T follicular helper cell (primary cell): ENCODE measurements at places on chromosomes 16 and 17.

GRCh38 chr16:58186176-58186944 lies 11.5 kb downstream of the CSNK2A2 start:
- DNase-seq = no peak

DNA sequence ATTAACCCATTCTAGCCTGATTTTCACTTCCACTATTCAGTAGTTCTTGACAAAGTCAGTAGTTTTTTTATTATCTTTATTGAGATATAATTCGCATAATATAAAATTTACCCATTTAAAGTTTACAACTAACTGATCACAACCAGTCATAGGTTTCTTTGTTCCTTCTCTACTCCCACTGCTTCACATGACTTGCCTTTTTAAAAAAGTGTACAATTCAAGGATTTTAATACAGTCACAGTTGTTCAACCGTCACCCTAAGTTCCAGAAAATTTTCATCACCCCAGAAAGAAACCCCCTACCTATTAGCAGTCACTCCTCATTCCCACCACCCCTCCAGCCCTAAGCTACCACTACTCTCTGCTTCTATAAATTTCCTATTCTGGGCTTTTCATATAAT lies 162.5 kb downstream of the TRIM37 start:
- no peak for DNase-seq

GRCh38 chr16:51490866-51491265 lies 339.8 kb upstream of the SALL1 start:
- no peak for DNase-seq

DNA sequence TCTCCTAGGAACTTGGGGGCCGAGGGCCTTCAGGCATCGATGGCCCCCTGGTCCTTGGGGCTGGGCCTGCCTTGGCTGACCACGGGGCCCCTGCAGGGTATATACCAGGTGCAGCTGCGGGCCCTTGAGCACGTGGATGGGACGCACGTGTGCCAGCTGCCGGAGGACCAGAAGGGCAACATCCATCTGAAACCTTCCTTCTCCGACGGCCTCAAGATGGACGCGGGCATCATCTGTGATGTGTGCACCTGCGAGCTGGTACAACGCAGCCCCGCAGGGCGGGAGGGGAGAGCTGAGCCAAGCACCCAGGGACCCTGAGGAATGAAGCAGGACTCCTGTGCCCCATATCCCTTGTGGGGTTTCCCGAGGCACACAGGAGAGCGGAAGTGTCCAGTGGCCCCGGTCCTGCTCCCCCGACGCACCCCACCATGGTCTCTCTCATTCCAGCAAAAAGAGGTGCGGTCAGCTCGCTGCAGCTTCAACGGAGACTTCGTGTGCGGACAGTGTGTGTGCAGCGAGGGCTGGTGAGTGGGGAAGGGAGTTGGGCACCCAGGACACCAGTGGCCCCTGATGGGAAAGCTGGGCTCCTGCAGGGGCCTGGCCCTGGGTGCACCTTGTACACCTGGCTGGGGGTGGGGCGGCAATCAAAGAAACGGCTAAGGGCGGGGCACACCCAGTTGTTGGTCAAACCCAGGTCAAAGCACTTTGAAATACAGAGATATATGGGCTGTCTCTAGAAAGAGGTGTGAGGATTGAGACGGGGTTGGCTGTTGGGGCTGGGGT lies 10.6 kb downstream of the ITGB4 start:
- no peak for DNase-seq

GRCh38 chr16:67773099-67773498 lies 33.3 kb downstream of the RANBP10 start:
- no peak for DNase-seq

DNA sequence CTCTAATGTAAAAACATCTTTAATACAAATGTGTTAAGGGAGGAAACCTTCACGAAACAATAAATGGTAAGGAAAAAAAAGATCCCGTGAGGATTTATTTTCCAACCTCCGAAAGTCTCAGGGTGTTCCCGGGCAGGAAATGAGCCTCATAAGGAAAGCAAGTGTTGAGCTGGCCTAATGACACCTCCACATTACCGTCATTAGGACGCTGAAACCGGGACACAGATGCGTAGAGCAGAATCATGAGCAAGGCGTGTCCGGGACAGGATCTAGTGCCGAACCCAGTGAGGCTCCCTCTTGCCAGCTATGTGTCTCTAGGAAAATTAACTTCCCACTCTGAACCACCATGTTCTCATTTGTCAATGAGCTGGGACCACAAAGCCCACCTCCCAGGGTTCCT lies 22.7 kb upstream of the CYTH1 start:
- no peak for DNase-seq

DNA sequence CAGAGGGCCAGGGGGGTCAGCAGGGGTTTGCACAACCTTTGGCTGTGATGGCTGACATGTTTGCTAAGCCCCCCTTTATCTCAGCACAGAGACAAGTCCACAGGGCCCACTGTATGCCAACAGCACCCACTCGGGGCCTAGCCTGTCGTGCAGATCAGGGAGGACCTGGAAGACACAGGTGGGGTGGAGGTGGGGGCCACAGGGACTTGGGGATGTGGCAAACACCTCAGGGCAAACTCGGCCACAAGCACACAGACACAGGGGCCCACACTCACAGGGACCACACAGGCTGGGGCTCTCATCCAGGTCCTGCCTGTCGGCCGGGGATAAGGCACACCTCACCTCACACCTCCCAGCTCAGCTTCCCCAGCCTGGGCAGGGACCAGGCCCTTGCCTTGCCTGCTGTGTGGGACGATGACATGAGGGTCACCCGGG lies 87.9 kb downstream of the C16orf78 start:
- no peak for DNase-seq

- DNase-seq = no peak
These were observed 122.3 kb downstream of the PCTP start for GRCh38 chr17:55873017-55873758.

DNA sequence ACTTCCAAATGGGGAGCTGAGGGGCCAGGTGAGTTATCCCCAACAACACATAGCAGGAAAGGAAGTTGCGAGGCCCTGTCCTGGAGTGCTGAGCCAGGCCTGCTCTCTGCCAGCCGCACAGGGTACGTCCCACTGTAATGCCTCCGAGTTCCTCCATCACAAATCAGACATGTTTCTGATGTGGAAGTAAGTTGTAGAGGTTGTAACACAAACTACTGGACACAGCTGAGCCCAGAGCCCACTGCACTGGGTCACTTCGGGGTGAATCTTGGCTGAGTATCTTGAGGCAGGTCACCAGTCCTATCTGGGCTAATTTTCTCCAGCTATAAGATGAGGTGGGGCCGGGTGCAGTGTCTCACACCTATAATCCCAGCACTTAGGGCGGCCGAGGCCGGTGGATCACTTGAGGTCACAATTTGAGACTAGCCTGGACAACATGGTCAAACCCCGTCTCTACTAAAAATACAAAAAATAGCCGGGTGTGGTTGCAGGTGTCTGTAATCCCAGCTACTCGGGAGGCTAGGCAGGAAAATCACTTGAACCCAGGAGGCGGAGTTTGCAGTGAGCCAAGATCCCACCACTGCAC lies 100.8 kb upstream of the CDH5 start:
- DNase-seq = no peak

DNA sequence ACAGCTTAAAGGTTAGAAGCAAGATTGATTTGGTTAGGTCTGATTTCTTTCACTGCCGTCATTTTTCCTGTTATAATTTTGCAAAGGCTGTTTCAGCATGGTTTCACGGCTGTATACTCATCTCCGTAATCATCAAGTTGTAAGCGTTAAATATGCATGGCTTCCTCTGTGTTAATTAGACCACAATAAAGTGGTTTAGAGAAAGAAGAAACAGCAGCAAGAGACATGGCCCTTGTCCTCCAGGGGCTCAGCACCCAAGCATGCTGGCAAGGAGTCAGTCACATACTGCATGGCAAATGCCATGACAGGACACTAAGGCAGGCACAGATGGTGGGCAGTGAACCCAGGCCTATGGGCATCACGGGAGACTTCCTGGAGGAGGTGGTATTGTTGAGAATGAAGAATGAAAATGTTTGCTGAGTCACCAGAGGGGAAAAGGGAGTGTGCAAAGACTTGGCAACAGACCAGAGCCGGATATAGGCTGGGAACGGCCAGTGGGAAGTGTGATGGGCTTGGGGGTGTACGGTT lies 61.4 kb upstream of the PLCG2 start:
- no peak for DNase-seq

GRCh38 chr16:85481206-85481605 lies 131.9 kb upstream of the GSE1 start:
- no peak for DNase-seq

DNA sequence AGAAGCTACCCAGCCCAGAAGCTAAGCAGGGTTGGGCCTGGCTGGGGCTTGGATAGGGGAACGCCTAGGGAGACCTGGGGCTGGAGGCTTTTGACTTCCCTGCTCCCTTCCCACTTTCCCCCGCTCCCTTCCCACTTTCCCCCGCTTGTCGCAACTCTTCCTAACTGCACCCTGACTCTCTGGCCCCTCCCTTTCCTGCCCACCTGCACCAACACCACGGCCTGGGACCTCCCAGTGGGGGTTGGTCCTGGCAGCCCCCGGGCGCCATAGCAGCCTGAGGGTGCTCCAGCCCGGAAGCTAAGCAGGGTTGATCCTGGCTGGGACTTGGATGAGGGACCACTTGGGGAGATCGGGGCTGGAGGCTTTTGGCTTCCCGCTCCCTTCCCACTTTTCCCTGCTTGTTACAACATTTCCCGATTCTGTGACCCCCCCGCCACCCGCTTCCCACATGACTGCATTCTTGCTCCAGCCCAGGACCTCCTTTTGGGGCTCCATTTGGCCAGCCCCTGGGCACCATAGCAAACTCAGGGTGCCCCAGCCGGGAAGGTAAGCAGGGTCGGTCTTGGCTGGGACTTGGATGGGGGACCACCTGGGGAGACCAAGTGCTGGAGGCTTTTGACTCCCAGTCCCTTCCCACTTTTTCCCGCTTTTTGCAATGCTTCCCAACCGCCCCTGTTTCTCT lies 2287.0 kb downstream of the TP53TG3F start:
- DNase-seq = no peak

DNA sequence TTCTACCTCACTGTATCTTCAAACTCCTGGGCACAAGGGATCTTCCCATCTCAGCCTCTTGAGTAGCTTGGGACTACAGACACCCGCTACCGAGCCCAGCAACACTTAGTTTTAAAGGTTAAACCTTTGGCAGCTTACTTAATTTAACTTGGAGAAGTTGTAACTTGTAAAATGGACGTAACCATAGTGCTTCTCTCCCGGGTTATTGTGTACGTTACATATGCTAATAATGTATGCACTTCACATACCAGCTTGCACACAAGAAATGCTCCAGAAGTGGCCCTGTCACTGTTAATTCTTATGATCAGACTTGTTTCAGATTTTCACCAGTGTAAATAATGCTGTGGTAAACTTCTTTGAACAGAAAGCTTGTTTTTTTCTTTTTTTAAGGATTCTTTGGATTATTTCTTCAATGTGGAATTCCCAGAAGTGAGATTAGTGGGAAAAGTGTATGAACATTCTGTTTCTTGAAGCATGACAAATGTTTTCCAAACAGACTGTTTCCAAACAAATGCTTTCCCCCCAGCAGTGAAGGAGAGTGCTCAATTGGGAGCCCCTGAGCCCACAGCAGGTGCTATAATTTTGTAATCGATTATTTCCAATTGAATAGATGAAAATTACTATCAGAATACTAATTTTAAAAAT lies 61.5 kb downstream of the EPN2 start:
- no peak for DNase-seq
